NCI-H1694 (cell line): ENCODE measurements at places on chromosomes 4 and X.

DNA sequence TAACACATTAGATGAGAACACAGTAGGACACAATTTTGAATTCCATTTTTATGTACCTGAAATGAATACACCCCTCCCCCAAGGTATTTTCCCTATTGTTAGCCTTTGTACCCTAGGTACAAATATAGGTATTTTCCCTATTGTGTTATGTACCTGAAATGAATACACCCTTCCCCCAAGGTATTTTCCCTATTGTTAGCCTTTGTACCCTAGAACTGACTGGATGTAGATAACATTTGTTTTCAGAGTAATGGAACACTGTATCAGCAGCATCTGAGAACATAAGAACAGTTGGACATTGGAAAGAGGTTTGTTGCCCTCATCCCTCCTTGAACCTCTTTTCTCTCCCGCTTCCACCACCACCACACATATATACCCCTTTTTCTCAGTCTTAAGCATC is 37.6 kb downstream of the YIPF6 start:
- DNase-seq, result no peak

DNA sequence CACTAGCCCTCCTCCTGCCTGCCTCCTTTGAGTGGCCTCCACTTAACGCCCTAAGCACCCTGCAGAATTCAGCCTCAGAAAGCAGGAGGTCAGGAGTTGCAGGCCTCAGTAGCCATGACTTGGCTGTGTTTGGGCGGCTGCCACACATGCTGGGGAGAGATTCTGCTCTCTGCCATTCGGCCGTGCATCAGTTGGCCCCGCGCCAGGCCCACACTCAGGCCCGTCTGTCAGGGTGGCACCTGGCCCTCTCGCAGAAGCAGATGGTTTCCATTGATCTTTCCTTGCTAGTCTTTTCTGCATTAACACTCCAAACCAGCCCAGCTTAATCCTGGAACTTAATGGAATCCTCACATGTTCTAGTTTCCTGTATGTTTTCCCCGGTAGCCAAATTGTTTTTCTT is 30.7 kb upstream of the ATP6AP2 start:
- DNase-seq, result peak; percentile 81

- DNase-seq, result no peak
Measured at GRCh38 chr4:154078504-154079350, 289.8 kb upstream of the SFRP2 start.

DNA sequence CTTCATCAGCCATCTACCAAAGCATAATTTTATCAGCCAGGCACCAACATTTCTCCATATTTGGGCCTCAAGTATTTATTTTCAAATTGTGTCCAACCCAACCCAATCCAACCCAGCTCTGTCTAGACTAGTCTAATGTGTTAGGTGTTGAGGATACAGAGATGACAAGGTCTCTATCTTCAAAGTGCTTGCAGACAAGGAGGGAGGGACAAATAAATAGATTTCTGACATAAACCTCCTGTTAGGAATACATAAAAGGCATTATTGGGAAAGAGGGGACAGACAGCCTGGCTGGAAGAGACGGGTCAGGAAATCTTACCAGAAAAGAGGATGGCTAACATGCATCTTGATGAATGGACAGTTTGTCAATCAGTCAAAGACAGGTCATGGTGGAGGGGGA is 115.4 kb upstream of the RPS6KA3 start:
- DNase-seq, result no peak

GRCh38 chr4:146648461-146648783 is 9.7 kb downstream of the POU4F2 start:
- DNase-seq, result no peak

GRCh38 chr4:48909697-48910096 is 3.1 kb upstream of the OCIAD2 start:
- DNase-seq, result no peak

- no peak for DNase-seq
Measured at GRCh38 chr4:134470544-134470943, 269.0 kb upstream of the PABPC4L start.

DNA sequence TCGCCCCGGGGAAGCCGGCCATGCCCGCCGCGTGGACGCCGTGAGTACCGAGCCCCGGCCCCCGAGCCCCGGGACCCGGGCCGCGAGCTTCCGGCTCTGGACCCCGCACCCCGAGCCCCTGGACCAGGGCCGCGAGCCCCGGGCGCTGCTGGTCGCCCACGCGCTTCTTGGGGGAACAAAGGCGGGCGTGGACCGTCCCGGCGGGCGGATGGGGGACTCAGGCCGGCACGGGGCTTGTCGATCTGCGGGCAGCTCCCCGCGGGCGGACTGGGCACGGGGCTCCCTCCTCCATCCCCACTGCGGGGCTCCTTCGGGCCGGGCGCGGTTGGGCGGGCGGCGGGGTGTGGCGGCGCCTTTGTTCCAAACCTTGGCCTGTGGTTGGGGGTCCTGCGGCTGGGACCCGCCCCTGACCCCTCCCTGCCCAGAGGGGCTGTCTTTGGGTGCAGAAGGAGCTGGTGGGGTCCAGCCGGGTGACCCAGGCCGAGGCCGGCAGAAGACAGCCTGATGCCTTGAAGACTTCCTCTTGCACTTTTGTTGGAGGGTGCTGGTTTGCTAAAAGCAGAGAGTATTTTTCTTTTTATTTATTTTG is 25.2 kb upstream of the ADD1 start:
- no peak for DNase-seq

GRCh38 chrX:152136312-152136711 is 2.1 kb downstream of the MAGEA10 start:
- no peak for DNase-seq

- DNase-seq, result no peak
Measured at GRCh38 chrX:127177966-127178365, 358.4 kb downstream of the PRR32 start.

DNA sequence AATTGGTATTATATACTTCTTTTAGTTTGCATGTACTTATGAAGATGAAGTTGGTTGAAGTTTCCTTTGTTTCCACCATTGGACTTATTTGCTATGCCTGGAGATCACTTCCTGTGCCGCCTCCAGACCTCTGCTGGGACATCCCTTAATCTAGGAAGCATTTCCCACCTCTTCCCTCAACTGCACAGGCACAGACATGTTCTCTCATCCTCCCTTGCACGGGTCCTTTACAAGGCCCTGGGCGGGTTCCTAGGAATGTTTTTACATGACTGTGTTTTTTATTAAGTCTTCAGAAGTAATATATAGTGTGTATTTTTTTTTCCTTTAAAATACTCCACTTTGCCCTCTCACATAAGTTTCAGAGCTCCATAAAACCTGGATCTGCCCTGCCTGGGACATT is 51.0 kb downstream of the TMEM131L start:
- no peak for DNase-seq

GRCh38 chr4:110152386-110152785 is 46.0 kb downstream of the ELOVL6 start:
- DNase-seq, result no peak

DNA sequence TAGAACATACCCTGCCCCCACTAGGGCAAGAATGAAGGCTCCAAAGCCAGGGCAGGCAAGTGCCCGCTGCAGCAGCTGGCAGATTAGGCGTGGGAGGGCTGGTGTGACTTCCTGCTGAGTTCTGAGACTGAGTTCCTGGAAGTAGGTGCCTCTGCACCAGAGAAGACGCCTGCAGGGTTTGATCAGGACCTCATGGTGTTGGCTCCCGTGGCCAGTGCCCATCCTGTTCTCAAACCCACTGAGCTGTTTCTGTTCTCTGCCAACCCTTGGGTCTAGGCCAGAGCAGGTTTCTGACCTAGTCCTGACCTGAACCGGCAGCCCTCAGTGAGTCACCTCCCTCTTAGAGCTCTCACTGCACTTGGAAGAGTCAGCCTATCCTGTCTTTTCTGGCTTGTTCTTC is 220.7 kb downstream of the HS6ST2 start:
- no peak for DNase-seq

DNA sequence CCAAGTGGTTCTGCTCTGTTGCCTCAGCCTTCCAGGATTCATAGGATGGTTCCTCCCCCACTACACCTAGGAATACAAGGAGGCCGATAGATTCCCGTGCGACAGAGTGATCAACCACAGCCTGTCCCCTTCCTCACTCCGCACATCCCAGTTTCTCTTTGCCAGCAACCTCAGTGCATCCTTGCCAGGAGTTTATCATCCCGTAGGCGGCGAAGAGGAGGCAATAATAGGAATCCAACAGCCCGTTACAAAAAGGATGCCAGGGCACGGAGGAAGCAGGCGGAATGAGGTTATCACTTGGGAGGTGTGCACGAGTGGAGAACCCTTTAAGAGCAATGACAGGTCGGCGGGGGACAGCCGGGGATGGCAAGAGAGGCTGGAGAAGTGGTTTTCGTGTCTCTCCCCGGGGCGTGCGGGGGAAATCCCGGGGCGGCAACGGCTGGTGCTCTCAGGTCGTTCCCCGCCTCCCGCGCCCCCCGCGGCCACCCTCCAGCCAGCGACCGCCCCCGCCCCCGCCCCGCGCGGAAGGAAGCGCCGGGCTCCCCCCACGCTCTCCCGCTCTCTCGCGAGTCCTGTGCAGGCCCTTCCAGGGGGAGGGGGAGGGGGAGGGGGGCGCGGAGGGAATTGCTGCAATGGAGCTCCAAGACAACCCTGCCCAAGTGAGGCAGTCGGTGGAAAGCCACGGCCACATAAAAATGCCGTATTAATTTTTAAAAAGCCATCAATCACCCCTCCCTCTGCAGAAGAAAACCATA is 1.6 kb downstream of the PPP3CA start:
- DNase-seq, result peak; percentile 48

GRCh38 chr4:121697564-121697963 is 784 bp upstream of the ANXA5 start:
- no peak for DNase-seq

GRCh38 chr4:1547856-1548826 is 136.0 kb downstream of the FAM53A start:
- DNase-seq, result no peak

- DNase-seq, result no peak
Measured at GRCh38 chr4:79049840-79050540, 110.8 kb upstream of the PAQR3 start.

DNA sequence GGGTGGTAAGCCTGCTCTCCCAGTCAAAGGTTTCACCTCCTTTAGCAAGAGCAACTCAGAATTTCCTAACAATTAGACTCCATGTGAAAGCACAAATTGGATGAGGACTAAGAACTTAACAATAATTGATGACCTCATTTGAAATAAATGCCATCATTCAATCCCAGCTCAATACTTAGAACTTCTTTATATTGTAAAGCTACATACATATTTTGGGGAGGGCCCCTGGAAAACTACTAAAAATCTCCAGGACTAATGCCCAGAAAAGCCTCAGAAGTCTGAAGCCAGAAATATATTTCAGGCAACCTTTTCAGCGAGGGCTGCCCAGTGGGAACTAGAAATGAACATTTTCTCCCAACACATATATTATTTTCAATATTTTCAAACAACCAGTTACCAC is 38.1 kb downstream of the AMOT start:
- no peak for DNase-seq

DNA sequence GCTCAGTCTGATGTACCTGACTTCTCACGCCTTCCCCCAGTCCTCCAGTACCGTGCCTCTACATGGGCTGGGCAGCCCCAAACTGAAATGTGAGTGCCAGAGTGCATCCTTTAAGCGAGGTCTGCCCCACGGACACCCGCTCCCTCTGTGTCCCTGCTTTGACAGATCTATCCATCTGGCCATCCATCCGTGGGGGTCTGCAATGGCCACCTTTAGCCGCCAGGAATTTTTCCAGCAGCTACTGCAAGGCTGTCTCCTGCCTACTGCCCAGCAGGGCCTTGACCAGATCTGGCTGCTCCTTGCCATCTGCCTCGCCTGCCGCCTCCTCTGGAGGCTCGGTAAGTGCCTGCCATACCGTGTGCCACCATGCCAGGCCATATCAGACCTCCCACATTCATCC is 827 bp downstream of the PORCN start:
- no peak for DNase-seq
